ENCODE measurements at places on chromosomes 5 and 9.

DNA sequence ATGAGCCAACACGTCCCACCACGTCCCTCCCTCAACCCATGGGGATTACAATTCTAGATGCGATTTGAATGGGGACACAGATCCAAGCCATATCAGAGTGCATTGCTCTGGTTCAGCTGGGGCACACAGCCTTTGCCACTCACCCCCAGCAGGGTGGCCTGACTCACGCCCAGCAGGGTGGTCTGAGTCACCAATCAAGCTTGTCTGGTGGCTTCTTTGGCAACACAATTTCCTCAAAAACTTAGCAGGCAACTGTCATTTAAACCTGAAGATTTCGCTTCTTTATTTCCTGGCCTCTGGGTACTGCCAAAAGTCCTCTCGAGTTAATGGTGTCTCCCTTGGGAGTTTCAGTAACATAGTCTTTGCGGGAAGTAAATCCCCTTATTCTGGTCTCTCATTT lies 16.3 kb upstream of the SEMA5A start:
- DNase-seq: no peak

- no peak for DNase-seq
Measured at GRCh38 chr5:125198270-125198974, 452.0 kb upstream of the ZNF608 start.

DNA sequence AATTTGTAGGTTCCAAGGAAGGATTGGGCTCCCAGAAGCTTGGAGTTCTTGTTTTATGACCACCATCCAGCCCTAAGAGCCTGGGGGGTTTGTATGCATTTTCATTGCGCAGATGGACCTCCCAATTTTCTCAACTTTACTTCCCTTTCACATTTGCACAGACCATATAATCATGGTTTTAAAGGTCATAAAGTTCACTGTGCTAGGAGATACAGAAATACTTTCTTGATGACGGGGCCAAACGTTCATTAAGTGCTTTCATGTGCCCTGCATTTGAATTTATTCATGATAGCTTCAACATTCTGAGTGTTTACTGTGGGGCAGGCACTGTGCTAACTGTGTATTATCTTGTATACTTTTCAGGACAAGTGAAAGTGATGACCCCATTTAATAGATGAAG lies 51.5 kb downstream of the WWC1 start:
- no peak for DNase-seq

GRCh38 chr5:97834561-97834960 lies 651.5 kb upstream of the RIOK2 start:
- no peak for DNase-seq

GRCh38 chr9:37928552-37929430 lies 24.9 kb upstream of the SLC25A51 start:
- DNase-seq: no peak

DNA sequence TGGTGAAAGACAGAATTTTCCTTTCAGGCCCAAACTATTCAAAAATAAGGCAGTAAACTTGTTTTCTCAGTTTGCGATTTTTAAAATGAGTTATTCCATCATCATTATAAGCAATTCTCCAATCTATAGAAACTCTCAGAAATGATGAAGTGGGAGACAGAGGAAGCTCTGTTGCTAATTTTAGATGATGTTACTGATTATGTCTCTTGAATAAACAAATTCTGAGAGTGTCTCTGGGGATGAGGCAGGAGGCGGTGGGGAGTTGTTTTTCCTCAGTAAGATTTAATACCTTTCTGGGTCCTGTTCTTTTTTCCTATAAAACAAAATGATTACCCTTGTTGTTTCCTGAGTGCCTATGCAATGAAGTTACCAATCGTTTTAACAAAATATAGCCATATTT lies 43.9 kb upstream of the TEX48 start:
- DNase-seq: no peak

GRCh38 chr9:80883826-80884579 lies 805.3 kb downstream of the TLE1 start:
- no peak for DNase-seq

DNA sequence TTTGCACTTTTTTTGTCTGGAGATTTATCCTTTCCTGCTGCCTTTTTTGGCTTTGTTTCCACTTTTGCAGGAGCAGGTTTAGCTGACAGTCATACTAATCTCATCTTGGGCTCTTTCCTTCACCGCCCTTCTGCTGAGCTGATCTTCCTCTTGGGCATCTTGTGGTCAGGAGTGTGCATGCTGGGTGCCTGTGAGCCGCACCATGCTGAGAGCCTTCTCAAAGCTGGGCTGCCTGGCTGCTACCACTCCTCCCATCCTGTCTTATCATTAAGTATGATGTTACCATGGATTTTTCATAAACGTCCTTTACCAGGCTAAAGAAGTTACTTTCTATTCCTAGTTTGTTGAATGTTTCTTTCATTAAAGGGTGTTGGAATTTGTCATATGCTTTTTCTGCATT lies 49.5 kb upstream of the MCCC2 start:
- DNase-seq: no peak

DNA sequence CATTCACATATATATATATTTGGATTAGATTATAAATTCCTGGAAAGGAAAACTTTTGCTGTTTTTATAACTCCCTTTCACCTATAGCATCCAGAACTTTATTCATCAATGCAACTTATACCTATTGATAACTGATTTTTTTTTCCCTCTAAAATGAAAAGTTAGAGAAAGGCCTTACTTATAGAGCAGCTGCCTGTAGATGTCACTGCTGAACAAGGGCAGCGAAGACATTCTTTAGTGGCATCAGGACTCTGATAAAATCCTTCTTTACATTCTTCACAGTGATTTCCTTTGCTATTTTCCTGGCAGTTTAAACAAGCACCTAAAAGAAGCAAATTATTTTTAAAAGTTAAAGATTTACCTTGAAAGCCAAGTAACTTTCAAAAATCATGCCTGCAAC lies 32.3 kb upstream of the CDK5RAP2 start:
- no peak for DNase-seq

GRCh38 chr9:38110476-38110875 lies 41.4 kb upstream of the SHB start:
- DNase-seq: no peak

GRCh38 chr9:32427111-32427873 lies 42.8 kb downstream of the ACO1 start:
- DNase-seq: no peak

GRCh38 chr9:12775679-12776512 lies 1.1 kb downstream of the LURAP1L start:
- no peak for DNase-seq

DNA sequence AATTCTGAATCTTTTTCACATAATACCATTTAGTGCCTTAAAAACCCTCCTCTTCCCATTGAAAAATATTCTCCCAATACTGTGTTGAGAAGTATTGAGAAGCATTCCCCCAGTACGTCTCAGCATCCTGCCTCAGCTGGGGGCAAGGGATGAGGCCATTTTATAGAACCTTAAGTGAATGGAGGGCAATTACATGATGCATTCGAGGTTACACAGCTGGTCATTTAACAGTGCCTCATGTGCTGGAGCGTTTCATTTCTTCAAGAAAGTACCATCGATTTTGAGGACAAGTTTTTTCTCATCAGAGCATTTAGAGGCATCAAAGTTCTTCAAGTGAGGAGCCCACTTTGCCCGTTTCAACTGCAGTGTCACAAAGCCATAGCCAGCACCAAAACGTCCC lies 135.6 kb downstream of the DOCK2 start:
- no peak for DNase-seq

DNA sequence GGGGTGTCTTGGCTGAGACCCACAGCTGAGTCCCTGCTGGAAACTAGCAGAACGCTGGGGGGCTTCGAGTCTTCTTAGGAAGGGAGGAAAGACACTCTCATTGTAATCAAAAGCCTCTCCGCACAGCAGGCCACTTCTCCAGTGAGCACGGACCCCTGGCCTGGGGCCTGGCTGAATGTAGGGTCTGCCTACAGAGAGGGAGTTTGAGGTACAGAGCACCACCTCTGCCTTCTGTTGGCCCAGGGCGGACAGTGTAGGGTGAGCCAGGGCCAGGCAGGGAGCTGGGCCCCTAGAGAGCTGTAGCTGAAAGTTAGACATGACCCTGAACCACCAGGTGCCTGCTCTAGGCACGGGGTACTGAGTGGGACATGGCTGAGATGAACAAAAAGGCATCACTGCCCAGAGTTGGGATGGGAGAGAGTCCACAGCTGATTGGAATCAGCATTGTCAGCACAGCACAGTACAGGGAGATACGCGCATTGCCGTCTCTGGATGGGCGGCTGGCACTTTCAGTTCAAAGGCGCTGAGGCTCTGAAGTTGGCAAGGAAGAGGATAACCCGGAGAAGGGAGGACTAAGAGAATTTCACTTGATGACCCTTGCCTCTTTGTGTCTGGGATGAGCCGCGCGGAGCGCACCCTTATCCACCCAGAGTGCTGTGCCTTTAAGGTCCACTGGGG lies 363 bp upstream of the SLC25A48 start:
- no peak for DNase-seq

GRCh38 chr9:512555-513272 lies 298.0 kb downstream of the DOCK8 start:
- no peak for DNase-seq

DNA sequence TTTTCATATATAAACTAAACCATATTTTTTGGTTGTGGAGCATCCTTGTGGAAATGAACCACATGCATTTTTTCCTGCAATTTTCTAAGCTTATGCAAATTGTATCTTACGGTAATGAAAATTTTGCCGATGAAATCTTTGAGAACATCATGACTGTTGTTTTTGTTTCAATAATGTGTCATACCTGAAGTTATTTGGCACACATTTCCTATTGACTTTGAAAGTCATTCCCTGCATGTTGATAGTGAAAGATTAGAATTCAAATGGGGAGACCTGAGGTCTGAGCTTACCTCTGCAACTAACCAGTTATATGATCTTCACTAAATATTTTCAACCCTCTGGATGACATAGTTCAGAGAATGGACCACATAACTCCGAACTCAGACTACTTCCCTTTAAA lies 88.5 kb downstream of the PRR16 start:
- no peak for DNase-seq

DNA sequence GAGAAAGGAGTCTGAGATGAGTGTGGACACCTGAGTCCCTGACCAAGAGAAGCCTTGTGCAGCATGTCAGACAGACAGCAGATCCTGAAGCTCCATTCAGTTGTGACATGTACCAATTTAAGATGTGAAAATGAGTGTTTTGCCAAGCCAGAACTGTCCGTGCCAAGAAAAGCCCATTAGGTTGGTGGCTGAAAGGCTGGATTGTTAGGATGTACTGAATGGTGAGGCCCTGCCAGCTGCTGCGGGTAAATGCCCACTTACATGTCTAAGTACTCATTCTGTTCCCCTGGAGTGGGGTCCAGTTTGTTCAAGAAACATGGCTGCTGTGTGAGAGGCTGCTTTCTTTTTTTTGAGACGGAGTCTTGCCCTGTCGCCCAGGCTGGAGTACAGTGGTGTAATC lies 14.6 kb downstream of the DAPK1 start:
- DNase-seq: no peak

DNA sequence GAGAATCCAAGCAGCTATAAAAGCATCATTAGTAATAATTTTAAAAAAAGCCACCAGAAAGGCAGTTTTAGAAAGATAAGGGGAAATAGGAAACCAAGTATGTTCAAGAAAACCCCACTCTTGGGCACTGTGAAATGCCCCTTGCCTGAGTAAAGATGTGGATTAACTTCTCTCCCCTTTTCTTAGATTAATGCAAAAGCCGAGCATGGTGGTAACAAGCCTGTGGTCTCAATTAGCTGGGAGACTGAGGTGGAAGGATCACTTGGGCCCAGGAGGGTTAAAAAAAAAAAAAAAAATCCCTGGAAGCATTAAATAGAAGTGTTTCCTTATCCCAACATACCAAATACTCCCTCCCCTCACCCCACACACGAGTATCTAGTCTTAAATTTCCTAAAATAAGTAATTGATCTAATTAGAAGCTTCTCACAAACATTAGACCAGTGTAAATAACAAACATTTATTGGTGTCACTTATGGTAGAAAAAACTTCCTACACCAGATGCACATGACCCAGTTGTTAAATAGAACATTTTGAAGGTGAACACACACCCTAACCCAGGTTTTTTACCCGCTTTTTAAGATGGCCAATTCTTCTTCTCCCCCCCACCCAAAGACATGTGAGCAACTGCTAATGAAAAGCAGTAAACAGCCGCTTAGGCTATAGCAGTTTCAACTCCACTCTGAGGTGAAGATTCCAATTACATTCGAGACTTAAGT lies 5.2 kb downstream of the HSPA5 start:
- DNase-seq: no peak

- no peak for DNase-seq
Measured at GRCh38 chr9:33714989-33715388, 80.4 kb upstream of the PRSS3 start.

DNA sequence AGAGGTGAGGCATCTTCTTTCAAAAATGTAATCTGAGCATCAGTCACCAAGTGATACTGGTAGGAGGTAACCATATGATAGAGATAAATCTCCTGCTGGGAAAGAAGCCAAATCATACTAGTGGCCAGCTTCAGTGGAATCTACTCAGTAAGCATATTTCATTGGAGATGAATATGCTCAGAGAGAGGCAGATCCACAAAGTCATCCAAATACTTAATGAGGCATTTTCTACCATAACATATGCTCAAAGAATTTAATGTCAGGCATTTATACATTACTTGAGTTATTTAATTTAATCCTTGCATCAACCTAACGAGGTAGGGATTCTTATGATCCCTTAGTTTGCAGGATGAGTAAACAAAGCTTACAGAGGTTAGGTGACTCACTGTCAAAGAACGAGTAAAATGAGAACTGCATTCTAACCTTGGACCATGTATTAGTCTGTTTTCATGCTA lies 50.9 kb upstream of the DMRTA1 start:
- no peak for DNase-seq

DNA sequence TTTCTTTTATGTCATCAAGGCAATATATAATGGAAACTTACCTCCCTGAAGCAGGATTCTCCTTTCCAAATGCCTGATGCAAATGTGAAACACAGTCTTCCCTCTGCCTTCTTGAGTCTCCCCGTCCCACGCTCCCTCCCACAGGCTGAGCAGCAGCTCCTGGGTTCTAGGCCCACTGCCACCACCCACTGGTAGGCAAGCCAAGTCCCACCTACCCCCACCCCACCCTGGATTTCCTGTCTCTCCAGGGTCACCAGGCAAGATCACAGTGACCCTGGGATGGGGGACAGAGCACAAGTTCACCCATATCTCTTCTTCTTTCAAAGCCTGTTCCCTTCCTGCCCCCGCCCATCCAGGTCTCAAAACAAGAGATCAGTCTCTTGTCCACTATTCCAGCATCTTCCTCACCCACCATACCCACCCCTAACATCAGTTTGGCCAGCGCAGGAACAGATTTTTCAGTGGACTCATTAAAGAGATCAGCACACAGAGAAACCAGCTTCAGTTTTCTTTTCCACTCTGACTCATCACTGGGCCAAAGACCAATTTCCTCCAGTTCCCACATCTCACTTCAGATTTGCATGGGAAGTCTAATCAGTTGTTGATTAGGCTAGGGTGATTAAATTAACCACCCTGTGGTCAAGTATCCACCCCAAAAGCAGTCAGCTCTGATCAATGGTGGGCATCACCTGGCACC lies 151.5 kb downstream of the ACTL7B start:
- DNase-seq: no peak

DNA sequence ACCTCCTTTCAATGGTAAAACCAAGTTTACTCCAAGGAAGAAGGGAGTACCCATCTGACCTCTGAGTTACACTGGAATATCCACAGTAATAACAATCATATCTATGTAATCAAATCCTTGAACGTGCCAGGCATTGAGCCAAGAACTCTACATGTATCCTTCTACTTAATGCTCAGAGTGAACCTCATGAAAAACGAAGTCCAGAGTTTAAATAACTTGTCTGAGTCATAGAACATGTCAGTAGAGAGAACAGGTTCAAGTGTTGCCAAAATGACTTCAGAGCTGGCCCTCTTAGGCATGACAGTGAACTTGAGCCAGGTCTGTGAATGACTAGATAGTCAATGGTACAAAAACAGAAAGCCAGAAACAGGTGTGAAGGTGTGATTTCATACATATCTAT lies 164.1 kb upstream of the ZNF618 start:
- DNase-seq: no peak

Measured in stimulated activated CD4-positive, alpha-beta T cell treated with anti-CD3 and anti-CD28 coated beads, Interleukin-12 subunit alpha, Interleukin-12 subunit beta, amount 100 ng/mL, for 48 hours (primary cell).